ENCODE measurements at places on chromosomes 5 and 9.

- DNase-seq, result no peak
Observed at GRCh38 chr5:163531272-163531671, 25.9 kb downstream of the MAT2B start.

- DNase-seq, result no peak
Observed at GRCh38 chr5:25754895-25755294, 1110.1 kb upstream of the CDH10 start.

- DNase-seq, result no peak
Observed at GRCh38 chr5:116970318-116970717, 395.7 kb upstream of the SEMA6A start.

DNA sequence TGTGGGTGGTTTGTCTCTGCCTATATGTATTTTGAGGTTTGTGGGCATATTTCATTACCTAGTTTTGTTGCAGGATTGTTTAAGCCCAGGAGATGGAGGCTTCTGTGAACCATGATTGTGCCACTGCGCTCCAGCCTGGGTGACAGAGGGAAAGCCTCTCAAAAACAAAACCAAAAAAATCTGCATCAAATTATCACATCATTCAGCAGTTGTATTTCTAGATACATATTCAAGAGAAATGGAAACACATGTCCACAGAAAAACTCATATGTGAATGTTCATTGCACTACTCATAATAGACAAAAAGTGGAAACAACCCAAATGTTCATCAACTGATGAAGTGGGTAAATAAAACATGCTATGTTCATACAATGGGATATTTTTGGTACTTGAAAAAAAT is 29.9 kb downstream of the HSPA4 start:
- DNase-seq, result no peak

DNA sequence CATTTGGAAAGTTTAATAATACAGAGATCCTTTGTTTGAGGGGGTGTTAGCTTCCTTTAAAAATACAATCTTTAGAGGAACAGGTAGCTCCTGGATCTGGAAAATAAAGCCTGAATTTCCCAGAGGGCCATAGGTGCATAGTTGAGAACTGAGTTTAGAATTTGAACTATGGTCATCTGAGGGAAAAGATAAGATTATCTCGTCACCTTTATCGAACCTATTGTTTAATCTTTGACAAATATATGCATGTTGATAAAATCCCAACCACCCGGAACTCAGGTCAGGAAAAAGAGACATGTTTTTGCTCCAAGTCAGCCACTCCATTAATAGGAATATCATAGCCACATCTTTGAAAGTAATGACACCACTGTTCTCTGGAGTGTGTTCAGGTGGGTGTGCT is 91.7 kb upstream of the FAM169A start:
- DNase-seq, result no peak

DNA sequence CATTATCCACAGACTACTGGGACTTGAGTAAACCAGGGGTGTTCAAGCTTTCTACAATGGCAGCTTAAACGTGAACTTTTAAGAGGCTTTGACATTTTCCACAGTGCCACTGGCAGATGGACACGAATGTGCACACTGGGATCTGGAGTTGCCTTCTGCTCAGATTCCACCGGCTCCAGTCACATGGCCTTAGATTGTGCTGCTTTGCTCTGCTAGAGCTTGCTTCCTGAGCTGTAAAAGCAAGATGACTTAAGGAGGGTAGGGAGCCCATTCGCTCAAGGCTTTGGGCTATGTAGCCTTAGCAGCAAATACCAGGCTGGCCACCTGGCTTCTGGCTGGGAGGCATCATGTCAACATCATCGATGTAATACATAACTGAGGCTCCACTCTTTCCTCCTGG is 436.9 kb downstream of the MED10 start:
- no peak for DNase-seq

DNA sequence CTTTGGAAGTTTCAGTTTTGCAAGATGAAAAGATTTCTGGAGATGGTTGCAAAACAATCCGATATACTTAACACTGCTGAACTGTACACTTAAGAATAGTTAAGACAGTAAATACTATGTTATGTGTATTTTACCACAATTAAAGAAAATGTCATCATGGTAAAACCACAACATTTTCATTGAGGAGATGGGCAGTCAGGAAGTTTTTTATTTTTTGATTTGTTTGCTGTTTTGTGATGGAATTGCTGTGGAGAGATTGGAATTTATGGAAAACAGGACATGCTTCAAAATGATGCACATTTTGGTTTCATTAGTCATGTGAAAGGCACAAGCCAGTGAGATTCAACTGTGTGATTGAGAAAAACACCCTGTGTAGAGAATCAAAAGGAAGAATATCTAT is 90.5 kb upstream of the AGXT2 start:
- DNase-seq, result no peak

DNA sequence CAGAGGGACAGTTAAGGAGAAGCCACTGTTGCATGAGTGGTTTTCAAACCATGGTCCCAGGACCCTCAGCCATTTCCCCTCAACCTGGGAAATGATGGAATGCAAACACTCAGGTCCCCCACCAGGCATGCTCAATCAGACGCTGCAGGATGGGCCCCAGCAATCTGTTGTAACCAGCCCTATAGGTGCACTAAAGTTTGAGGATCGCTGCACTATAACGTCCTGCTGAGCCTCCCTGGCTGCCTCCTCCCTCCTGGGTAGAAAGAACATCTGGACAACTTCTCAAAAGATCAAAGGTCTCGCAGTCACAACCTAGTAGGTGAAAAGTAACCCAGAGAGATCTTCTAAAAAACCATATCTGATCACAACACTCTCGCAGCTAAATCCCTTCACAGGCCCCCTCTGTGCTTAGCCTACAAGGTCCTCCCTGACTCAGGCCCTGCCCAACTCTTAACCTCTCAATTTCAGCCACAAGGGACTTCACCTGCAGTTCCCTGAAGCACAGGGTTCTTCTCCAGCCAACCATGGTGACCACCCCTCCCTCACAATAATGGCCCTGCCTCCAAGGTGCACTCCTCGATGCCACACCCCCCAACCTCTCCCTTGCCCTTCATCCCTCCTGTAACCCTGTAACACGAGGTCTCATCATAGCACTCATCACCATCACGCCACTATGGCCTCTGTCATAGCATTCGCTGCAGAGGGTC is 3.5 kb downstream of the SHB start:
- DNase-seq, result no peak

DNA sequence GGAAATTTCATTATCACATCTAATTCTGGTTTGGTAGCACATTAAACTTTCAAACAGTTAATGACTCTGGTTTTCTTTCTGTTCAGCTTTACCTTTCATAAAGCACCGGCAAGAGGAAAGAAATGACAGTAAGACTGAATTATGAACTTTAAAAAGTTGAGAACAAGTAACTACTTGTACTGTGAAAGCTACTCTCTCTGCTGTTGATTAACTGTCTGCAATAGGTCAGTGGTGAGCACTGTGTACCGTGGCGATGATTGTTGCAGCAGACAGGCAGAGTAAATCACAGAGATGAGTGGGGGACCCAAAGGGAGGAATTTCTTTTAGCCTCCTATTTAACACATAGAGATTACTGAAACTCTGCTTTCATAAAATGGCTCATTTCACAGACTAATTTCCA is 74.0 kb upstream of the MEF2C start:
- DNase-seq, result no peak

Data from CD4-positive, alpha-beta T cell treated with Interleukin-15 for 4 hours (primary cell).